ENCODE measurements at places on chromosomes 1 and 21.

GRCh38 chr1:240399381-240399780 is 212.6 kb downstream of the GREM2 start:
- DNase-seq, result no peak

GRCh38 chr1:91015358-91015780 is 6.5 kb downstream of the ZNF644 start:
- DNase-seq, result no peak

GRCh38 chr1:205161076-205161475 is 39.3 kb upstream of the RBBP5 start:
- no peak for DNase-seq

DNA sequence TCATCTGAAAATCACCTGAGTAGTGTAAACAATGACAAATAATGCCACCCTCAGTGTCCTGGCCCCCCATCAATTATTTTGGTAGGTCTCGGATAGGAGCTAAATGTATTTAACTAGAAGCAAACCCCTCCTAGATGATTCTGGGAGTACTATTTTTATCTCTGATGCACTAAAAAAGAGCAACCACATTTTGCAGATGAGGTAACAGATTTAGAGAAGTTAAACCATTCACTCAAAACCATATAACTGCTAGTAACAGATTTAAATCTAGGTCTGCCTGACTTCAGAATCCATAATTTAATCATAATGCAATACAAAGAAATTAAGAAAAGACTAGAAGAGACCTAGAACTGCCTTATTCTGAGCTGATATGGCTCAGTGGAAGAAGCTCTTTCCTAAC is 17.3 kb upstream of the PTCH2 start:
- DNase-seq, result no peak

GRCh38 chr1:19203440-19203839 is 6.6 kb downstream of the UBR4 start:
- no peak for DNase-seq

GRCh38 chr1:230853731-230854130 is 14.6 kb downstream of the C1orf198 start:
- DNase-seq, result no peak

Data from activated T-cell treated with anti-CD3 and anti-CD28 coated beads, Interleukin-2, amount 50 U/mL, for 24 hours (primary cell).